Mesenchymal stem cell (in vitro differentiated cells and primary cell): ENCODE measurements at places on chromosomes 16 and 17.
A peak's percentile ranks its signal among the peaks of the same experiment; 100 is the strongest.

GRCh38 chr17:39787743-39788484, 50.2 kb downstream of the GRB7 start:
- H3K27ac ChIP-seq: no peak overlapping the region
- no peak for DNase-seq
- no peak overlapping the region for H3K4me3 ChIP-seq

- no peak for DNase-seq
- H3K36me3 ChIP-seq: no peaks in the 10 kb centered on the region
- H3K4me1 ChIP-seq: peaks cover 6% of the 10 kb centered on the region
- H3K27me3 ChIP-seq: peaks cover 9% of the 10 kb centered on the region
- peak overlapping the region; percentile 55 for H3K4me3 ChIP-seq
- H3K27ac ChIP-seq: no peak overlapping the region
Observed at GRCh38 chr17:15917021-15917437, 27.9 kb upstream of the ADORA2B start.

DNA sequence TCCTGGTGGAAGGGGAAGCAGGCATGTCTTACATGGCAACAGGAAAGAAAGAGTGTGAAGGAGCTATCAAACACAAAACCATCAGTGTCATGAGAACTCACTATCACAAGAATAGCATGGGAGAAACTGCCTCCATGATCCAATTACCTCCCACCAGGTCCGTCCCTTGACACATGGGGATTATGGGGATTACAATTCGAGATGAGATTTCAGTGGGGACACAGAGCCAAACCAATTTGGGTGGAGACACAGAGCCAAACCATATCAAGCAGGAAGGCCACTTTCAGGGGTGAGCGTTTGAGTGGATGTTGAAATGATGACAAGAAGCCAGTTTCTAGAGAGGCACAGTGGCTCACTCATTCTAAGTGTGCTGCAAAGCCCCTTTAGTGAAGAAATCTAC, 143.8 kb downstream of the CPPED1 start:
- no peak overlapping the region for H3K4me3 ChIP-seq
- H3K36me3 ChIP-seq: no peaks in the 10 kb centered on the region
- no peak for DNase-seq
- no peaks in the 10 kb centered on the region for H3K4me1 ChIP-seq
- H3K27me3 ChIP-seq: no peaks in the 10 kb centered on the region
- no peak overlapping the region for H3K27ac ChIP-seq

DNA sequence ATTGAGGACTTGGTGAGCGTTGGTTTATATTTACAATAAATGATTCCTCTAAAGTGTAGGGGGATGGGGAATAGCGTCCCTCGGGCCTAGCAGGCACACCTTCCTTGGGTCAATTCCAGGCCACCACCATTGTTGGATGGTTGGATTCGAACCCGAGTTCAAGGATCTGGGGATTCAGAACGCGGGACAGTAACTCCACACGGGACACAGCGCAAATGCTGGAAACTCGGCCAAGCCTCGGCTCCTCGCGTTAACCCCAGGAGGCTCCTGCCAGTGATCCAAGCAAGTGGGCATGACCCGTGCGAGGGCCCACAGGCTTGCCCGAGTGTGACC, 613 bp downstream of the B9D1 start:
- H3K36me3 ChIP-seq: peaks cover 31% of the 10 kb centered on the region
- H3K27ac ChIP-seq: no peak overlapping the region
- H3K27me3 ChIP-seq: no peaks in the 10 kb centered on the region
- peak overlapping the region; percentile 90 for H3K4me3 ChIP-seq
- H3K4me1 ChIP-seq: peaks cover 18% of the 10 kb centered on the region

- no peak overlapping the region for H3K27ac ChIP-seq
- H3K27me3 ChIP-seq: no peaks in the 10 kb centered on the region
- peaks cover 20% of the 10 kb centered on the region for H3K4me1 ChIP-seq
- peaks cover 42% of the 10 kb centered on the region for H3K36me3 ChIP-seq
- H3K4me3 ChIP-seq: no peak overlapping the region
- DNase-seq: no peak
Observed at GRCh38 chr17:17091856-17092756, 49.8 kb downstream of the MPRIP start.

GRCh38 chr17:58345500-58345899, 6.5 kb downstream of the SUPT4H1 start:
- DNase-seq: no peak
- no peak overlapping the region for H3K27ac ChIP-seq
- H3K4me1 ChIP-seq: no peaks in the 10 kb centered on the region

DNA sequence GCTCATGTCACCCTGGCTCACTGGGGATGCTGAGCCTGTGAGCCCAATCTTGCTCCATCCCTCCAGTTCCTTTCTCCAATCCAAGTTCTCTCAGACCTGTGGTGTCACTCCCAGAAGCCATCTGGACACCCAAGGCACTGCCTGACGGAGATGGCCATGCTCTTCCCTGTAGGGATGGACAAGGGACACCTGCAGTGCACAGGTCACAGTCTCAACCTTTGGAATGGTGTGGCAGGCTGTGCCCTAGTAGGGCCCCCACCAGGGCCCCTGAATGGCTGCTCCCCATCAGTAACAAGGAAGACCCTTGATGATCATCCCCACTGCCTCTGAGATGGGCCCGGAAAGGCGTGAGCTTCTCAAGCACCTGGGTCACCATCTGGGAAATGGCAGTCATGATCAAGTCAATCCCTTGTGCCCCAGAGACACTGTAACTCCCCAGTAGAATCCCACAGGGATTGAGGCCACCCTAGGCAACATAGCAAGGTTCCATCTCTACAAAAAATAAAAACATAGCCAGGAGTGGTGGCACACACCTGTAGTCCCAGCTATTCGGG, 822.5 kb downstream of the KCNJ18 start:
- H3K4me3 ChIP-seq: no peak overlapping the region
- no peaks in the 10 kb centered on the region for H3K36me3 ChIP-seq
- no peak for DNase-seq

DNA sequence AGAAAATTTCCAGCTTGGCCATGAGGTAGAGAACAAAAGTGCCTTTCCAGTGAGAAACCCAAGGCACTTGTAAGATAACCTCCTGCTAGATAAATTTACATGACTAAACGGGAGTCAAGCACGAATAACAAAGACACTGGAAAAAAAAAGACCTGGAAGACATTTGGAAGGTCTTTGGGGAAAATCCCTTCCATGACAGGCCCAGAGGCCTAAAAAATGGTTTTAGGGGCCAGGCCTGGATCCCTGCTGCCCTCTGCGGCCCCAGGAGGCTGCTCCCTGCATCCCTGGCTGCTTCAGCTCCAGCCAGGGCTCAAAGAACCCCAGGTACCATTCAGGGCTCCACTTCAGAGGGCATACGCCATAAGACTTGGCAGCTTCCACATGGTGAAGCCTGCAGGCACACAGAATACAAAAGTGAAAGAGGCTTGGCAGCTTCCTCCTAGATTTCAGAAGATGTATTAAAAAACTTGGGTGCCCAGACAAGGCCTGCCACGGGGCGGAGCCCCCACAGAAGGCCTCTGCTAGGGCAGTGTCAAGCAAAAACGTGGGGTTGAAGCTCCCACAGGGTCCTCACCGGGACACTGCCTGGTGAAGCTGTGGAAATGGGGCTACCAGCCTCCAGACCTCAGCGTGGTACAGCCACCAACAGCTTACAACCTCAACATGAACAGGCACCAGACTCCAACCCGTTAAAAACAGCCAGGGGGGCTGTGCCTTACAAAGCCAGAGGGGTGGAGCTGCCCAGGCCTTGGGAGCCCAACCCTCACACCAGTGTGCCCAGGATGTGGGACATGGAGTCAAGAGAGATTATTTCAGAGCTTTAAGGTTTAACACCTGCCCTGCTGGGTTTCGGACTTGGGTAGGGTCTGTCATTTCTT, 77.1 kb downstream of the SDK2 start:
- H3K36me3 ChIP-seq: no peaks in the 10 kb centered on the region
- no peak overlapping the region for H3K4me3 ChIP-seq
- H3K27ac ChIP-seq: no peak overlapping the region
- no peak for DNase-seq

GRCh38 chr17:9969301-9969935, 64.3 kb upstream of the RCVRN start:
- no peak overlapping the region for H3K4me3 ChIP-seq
- H3K4me1 ChIP-seq: peaks cover 11% of the 10 kb centered on the region
- no peak for DNase-seq

DNA sequence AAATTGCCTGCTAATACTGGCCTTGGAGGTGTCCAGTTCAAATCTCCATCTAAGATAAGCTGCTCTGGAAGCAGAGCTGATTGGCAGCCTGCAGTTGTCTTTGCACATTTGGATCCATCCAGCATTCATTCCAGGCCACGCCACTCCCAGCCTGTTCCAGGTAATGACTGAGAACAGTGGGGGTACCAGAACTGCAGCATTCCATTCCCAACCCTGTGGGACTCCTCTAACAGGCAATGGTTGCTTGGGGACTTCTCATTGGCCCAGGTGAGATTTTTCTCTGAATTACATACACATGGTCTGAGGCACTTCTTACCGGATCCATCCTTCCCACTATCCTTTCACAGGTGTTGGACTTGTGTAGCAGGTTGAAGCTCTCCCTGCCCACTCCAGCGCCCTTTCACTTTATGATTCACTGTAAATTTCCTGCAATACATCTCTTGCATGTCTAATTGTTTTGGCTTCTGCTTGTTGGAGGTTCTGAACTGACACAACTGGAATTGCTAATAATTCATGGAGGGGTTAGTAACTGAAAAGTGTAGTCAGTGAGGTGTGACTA, 206.1 kb upstream of the ZFHX3 start:
- no peak overlapping the region for H3K4me3 ChIP-seq
- no peaks in the 10 kb centered on the region for H3K4me1 ChIP-seq
- no peaks in the 10 kb centered on the region for H3K27me3 ChIP-seq
- DNase-seq: no peak

- H3K27me3 ChIP-seq: no peaks in the 10 kb centered on the region
- no peak overlapping the region for H3K27ac ChIP-seq
- no peaks in the 10 kb centered on the region for H3K36me3 ChIP-seq
- DNase-seq: no peak
- no peak overlapping the region for H3K4me3 ChIP-seq
Observed at GRCh38 chr16:66206363-66206762, 160.1 kb upstream of the CDH5 start.

DNA sequence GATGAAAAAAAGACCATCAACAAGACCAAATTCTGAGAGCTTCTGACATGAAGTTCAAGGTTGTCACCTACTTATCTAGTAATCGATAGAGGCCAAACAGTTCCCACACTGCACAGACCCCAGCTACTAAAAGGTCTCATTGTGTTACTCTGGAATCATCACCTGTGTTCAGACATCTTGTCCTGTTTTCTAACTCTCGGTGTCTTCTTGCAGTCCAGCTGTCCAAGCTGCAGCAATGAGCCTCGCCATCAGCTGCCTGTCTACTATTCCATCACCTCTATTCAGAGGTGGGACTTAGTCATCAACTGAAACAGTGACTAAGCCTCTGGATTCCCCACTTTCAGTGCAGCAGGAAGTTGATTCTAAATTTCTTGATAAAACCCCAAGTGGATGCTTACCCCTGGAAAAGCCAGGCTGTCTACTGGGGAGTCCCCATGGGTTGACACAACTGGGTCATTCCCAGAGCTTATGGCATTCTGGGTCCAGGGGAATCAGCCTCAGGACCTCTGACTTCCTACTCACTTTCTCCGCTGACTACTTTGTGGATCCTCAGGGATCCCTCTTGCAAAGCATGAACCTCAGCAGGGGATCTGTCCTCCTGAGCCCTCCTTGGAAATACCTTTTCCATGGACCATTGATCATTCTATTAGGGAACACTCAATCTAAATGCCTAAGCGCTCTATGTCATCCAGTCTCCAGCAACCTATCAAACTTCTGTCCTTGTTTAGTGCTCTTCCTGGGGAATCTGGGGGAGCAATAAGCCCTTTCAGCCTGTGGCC, 46.5 kb downstream of the HNF1B start:
- H3K27ac ChIP-seq: peak overlapping the region; percentile 89
- DNase-seq: peak; percentile 42
- H3K4me1 ChIP-seq: peaks cover 35% of the 10 kb centered on the region
- H3K4me3 ChIP-seq: no peak overlapping the region
- no peaks in the 10 kb centered on the region for H3K27me3 ChIP-seq

DNA sequence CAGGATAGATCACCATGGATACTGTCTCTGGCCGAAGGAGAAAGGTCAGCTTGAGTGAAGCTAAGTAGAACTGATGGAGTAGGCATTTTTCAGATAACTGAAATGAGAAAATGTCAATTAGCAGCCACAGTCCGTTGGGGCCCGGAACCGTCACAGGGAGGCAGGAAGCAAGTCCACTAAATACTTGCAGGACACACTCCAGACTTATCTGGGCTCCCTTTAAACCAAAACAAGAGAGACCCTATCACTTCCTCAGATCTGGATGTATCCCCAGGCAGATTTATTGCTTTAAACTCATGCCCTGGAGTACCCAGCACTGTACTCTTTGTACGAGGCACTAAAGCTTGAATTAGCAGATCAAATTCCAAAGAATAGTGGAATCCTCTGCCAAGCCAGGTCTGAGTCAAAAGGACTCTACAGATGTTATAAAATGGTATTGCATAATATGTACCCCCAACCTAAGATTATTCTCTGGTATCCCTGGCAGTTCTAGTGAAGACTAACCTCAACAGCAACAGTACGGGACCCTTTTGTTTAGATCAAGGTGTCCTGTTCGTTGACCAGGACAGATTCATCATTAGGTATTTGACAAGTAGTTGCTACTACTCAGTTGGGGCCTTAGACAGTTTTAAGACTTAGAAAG, 8.1 kb downstream of the ZP2 start:
- no peak for DNase-seq
- H3K36me3 ChIP-seq: no peaks in the 10 kb centered on the region
- peaks cover 62% of the 10 kb centered on the region for H3K27me3 ChIP-seq
- H3K27ac ChIP-seq: no peak overlapping the region

DNA sequence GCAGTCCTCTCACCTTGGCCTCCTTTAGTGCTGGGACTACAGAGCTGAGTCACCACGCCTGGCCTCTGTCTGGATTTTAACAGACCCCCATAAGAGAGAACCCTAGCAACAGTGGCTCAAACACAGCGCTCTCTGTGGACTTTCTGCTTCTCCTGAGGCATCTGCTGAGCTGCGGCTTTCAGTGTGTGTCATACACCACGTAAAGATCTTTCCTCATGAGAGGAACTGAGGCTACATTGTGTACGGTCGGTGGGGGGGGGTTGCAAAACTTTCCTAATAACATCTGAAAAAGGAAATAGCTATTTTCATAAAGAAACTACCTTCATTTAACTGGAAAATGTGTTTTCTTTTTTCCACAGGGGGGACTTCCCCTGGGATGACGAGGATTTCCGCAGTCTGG, 32.9 kb downstream of the DEF8 start:
- no peak overlapping the region for H3K27ac ChIP-seq
- no peaks in the 10 kb centered on the region for H3K27me3 ChIP-seq
- peaks cover 3% of the 10 kb centered on the region for H3K4me1 ChIP-seq
- DNase-seq: no peak
- no peak overlapping the region for H3K4me3 ChIP-seq

- H3K36me3 ChIP-seq: no peaks in the 10 kb centered on the region
- no peak within 1 kb of the TSS for H3K4me3 ChIP-seq
- H3K27me3 ChIP-seq: peaks cover 44% of the 10 kb centered on the region
- no peak for DNase-seq
- H3K27ac ChIP-seq: no peak within 1 kb of the TSS
Observed at GRCh38 chr17:74466111-74466827, at the start of gene CD300A. Gene CD300A, plus strand, starts transcription at chr17:74466634. Its CDS starts 70 bp downstream, at chr17:74466704.

GRCh38 chr17:76644995-76645394, 1.4 kb upstream of the ST6GALNAC1 start:
- no peaks in the 10 kb centered on the region for H3K36me3 ChIP-seq
- peaks cover 5% of the 10 kb centered on the region for H3K4me1 ChIP-seq
- no peak overlapping the region for H3K4me3 ChIP-seq
- H3K27me3 ChIP-seq: peaks cover 40% of the 10 kb centered on the region

GRCh38 chr17:41917679-41918313, 955 bp downstream of the ACLY start:
- peak; percentile 44 for DNase-seq
- peak overlapping the region; percentile 76 for H3K27ac ChIP-seq
- H3K4me1 ChIP-seq: peaks cover 36% of the 10 kb centered on the region
- H3K27me3 ChIP-seq: no peaks in the 10 kb centered on the region
- peak overlapping the region; percentile 92 for H3K4me3 ChIP-seq
